ENCODE measurements at places on chromosomes 3 and 15.
A peak's percentile ranks its signal among the peaks of the same experiment; 100 is the strongest.

DNA sequence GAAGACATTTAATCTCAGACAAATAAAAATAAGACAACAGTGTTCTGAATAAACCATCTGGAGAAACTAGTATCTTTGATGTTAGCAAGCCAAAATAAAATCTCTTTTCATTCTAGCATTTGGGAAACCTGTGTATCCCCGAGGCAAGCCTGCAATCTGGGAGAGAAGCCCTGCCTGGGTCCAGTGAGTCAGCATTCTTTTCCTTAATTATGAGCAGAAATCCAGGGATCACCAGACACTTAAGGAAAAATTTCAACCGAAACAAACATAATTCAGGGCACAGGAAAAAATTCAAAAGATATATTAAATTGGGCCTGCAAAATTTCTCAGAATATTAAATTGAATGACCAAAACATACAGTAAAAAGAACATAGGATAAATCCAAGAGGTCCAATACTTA, 4.2 kb downstream of the NCBP2 start:
- no peak for DNase-seq

DNA sequence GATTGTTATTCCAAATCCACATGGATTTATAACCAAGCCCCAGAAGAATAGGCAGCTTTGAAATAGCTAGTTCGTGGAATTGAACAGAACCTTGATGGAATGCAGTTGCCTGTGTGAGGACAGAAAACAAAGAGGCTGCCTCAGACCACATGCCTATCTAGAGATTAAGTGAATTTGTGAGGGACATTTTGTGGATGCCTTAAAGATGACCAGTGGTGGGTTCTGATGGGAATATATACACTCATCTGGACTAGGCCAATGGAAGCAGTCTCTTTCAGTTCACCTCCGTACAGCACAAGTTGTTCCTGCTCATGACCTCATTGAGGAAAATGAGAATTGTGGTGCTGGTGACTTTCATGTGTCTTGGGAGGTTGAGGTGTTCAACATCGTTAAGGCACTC, 63.2 kb upstream of the PYDC2 start:
- DNase-seq: no peak

GRCh38 chr15:43977072-43977884, 150.5 kb downstream of the WDR76 start:
- DNase-seq: peak; percentile 56

DNA sequence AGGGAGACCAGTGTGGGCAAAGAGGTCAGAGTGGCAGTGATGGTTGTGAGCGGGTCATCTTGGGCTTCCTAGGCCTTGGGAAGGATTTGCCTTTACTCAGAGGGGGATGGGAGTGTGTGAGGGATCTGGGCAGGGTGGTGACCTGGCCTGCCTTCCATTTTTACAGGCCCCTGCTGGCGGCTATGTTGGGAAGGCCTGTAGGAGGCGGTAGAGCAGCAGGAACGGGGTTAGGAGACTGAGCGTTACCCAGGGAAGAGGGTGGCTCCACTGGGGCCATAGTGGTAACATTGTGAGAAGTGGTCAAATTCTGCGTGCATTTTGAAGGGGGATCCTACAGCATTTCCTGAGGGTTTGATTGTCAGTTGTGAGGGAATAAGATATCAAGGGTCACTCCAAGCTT, 307.3 kb upstream of the CTDSPL start:
- no peak for DNase-seq

DNA sequence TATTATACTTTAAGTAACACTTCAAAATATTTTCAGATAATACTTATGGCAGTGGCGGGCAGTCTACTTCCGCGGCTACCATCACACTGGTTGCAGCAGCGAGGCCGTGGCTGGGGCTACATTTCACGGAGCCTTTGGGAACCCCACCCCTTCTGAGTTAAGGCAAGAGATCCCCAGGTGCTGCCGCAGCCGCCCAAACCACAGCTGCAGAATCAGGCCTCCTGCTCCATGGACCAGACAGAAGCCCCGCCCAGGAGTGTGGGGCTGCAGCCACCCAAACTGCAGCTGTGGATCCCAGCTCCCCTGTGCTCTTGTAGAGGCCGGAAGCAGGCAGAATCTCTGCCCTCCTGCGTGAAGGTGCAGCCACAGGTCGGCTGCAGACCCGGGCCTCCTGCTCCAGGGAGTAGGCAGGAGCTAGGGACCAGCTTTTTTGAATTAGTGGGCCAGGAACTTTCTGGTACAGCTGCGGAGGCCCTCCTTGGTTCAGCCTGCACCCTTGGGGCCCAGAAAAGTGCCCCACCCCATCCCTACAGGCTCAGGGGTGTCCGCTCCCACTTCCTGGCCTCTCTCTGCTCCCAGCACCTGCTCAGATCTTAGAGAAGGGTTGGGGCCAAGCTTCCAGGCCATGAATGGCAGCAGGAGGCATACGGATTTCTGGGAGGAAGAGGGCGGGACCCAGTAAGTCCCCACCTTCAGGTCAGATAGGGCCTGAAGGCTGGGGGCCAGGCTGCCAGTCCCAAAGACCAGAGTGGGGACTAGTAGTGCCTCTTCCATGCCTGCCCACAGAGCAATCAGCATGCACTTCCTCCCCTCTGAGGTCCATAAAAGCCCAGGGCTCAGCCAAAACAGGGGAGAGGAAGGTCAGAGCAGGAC, 1188.8 kb upstream of the CADM2 start:
- DNase-seq: no peak

GRCh38 chr3:194086388-194087075, 49.4 kb upstream of the HES1 start:
- no peak for DNase-seq

GRCh38 chr15:78574944-78575343, 9.6 kb downstream of the CHRNA5 start:
- no peak for DNase-seq

- no peak for DNase-seq
Measured at GRCh38 chr15:66574596-66574950, 8.8 kb upstream of the LCTL start.

- no peak for DNase-seq
Measured at GRCh38 chr15:65660927-65661326, 39.2 kb downstream of the SLC24A1 start.

DNA sequence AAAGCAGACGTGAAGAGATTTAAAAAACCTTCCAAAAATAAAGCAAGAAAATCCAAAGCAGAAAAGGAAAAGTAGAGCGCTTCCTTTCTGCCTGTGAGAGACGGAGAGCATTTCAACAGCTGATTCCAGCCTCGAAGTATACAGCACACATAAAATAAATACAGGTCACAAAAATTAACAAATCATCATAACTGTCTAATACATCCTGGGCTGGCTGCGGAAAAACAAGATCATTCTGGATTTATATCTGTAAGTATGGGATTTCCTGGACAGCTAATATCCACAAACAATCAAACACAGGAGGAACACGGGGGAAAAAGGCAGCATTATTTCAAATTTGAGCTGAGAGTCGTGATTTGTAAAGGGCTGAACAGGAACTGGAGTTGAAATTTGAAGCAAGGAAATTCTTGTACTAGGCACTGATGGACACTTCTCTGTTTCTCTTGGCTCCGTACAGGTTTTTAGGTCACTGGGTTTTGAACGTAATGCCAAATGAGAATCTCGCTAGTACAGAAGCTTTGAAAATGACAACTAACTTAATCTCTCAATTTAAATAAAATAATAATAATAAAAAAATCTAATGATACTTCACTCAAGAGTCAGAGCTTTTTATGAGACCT, 577.7 kb downstream of the FOXP1 start:
- DNase-seq: no peak

DNA sequence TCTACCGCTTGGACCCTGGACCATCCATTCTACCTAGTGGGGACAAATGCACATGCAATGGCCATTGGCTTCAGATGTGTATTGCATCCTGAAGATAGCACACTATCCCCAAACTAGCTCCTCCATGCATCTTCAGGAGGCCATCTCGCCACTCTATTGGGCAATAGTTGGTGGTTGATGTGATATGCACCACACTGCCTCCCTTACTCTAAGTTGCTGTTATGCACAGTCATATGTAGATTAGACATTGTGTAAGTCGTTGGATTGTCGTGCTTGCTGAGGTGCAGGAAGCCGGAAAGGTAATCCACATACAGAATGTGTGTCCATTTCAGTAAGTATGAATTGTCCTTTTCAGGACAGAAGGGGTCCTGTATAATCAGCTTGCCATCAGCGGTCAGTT, 26.7 kb upstream of the PLA2G4D start:
- no peak for DNase-seq

GRCh38 chr3:183274609-183275008, 21.6 kb downstream of the B3GNT5 start:
- no peak for DNase-seq

DNA sequence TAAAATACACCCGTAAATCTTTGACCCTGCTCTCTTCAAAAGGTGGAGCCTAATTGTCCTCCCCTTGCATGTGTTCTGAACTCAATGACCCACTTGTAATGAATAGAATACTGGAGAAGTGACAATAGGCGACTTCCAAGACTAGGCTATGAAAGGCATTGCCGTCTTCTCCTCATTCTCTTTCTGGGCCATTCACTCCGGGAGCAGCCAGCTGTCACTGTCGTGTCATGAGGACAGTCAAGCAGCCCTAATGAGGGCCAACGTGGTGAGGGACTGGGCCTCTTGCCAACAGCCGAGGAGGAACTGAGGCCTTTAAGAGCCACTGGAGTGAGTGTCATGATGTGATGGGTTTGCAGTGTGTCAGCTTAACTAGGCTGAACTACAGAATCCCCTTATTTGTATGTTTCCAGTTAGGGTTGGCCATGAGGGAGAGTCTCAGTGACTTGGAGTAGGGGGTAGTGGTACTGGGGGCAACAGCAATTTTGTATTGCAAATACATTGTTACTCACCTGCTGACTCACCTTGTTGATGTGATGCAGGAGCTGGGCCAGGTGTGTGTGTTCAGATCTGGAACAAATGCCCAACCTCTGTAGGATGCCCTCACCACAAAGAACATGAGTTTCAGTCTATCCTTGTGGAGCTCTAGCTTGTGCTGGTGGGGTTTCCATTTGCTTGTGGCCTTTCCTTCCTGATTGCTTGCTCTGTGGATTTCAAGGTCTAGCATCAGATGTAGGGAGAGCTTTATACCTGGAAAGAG, 188.5 kb upstream of the PROK2 start:
- DNase-seq: no peak

GRCh38 chr3:67018789-67019526, 20.9 kb downstream of the KBTBD8 start:
- no peak for DNase-seq

- DNase-seq: no peak
Measured at GRCh38 chr15:36024031-36024688, 478.2 kb upstream of the DPH6 start.

GRCh38 chr3:143535994-143536784, 312.1 kb downstream of the SLC9A9 start:
- DNase-seq: no peak

DNA sequence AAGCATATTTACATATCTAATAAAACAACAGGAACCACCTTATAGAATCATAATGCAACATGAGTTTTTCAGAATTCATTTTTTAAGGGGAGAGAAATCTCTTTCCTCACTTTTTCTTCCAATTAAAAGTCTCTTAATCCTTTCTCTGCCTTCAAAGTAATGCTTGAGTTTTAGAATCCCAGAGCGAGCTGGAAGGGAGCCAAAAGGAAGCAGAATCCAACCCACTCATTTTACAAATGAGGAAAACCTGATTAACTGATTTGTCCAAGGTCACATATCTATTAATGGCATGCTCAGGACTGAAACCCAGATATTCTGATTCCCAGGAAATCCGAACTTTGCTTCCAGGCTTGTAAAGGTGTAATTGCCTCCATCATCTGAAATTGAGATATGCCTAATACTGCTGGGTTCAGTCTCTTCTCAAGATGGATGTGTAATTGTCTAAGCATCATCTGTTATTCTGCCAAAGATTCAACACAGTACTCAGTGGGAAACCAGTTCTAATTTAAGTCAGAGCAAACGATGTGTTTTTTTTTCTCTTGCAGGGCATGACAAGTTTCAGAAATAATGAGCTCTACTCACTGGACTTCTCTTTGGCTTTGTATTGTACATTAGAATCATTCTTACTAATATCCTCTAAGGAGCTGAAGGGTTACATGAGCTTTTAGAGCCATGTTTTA, 481.4 kb upstream of the CFAP20DC start:
- no peak for DNase-seq

- no peak for DNase-seq
Measured at GRCh38 chr3:153848702-153849101, 272.5 kb upstream of the ARHGEF26 start.

DNA sequence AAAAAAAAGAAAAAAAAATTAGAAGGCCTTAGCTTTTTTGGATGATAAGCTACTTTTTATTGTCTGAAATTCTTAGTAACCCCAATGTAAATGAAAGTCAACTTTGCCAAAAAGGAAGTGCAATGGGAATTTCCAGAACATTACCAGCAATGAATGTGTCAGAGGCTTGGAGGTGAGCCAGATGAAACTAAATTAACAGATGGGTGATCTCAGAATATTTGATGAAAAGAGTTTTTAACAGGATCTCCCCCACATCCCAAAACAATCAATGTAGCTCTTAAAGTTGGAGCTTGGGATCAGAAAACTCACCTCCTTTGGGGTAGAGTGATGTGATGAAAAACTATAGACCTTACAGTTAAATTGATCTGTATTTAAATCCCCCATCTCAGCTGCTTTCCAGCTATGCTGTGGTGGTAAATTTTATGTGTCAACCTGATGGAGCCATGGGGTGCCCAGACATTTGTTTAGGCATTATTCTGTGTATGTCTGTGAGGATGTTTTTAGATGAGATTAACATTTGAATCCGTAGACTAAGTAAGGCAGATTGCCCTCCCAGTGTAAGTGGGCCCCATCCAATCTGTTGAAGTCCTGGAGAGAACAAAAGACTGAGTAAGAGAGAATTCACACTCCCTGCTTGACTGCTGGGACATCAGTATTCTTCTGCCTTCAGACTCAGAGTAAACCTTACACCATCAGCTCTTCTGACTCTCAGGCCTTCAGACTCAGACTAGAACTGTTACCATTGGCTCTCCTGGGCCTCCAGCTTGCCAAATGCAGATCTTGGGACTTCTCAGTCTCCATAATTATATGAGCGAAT, 84.3 kb upstream of the TNFSF10 start:
- peak; percentile 47 for DNase-seq

GRCh38 chr3:69747511-69748258, 8.4 kb downstream of the MITF start:
- no peak for DNase-seq

GRCh38 chr3:21390856-21391255, 360.2 kb downstream of the ZNF385D start:
- no peak for DNase-seq

DNA sequence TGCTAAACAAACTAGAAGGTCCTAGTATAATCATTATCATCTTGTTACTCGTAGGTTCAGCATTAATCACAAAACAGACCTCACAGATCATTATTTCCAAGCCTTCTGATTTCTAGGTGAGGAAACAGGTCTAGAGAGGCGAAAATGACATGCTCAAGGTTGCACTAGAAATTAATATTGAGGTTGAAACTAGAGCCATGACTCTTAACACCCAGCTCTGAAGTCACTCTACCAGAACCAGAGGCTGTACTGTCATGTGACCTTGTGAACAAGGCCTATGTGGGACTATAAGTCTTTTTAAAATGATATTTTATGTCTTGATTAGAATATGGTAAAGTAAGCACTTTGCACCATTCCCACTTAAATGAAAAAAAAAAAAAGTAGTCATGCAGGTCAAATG, 23.8 kb upstream of the FGF12 start:
- no peak for DNase-seq

All from iPS DF 19.7 (cell line).